ENCODE measurements at places on chromosomes 7 and 10.

DNA sequence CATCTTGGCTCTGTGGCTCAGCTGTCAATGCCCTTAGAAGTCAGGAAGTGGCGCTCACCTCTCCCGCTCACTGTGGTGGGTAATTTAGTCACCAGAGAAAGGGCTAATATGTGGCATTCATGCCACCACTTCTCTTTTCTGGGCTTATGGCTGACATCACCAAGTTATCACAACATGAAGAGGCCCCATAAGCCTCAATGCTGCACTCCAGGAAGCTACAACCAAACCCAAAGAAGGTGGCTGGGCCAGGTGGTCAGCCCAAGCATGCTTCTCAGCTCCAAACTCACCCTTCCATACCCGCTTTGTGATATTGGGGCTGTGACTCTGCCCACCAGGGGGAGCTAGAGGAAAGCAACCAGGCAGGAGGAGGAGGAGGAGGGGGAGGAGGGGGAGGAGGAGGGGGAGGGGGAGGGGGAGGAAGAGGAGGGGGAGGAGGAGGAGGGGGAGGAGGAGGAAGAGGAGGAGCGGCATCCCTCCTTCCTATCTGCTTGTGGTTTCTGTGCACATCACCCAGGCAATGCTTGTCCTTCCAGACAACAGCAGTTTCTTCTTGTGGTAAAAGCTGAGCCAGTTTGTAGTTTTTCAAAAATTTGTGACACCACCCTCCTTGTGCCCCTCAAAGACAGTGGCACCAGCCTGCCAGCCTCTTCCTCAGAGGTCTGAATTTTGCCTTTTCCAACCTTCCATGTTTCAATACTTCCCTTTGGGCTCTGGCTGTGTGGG is 42.1 kb downstream of the CYP26A1 start:
- DNase-seq: peak; percentile 90

GRCh38 chr7:114647518-114647917 is 232.9 kb downstream of the FOXP2 start:
- DNase-seq: no peak

DNA sequence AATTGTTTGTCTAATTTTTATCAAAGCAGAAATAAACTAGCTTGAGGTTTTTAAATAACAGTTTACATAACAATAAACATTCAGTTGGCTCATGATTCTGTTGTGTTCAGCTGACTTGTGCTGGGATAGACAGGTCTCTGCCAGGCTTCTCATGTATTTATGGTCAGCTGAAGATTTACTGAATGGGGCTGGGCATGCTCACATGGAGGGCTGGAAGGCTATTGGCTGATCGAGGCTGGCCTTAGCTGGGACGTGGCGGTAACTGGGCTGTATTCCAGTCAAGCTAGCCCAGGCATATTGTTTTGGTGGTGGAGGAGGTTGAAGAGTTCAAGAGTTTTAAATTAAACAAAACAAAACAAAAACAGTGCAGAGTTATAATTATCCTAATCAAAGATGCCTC is 251.0 kb upstream of the MTPN start:
- no peak for DNase-seq

GRCh38 chr7:142455392-142455791 is 197.5 kb upstream of the PRSS58 start:
- no peak for DNase-seq

GRCh38 chr10:31650010-31650409 is 278.6 kb downstream of the ARHGAP12 start:
- DNase-seq: no peak

GRCh38 chr10:43273997-43274396 is 7.1 kb upstream of the RASGEF1A start:
- DNase-seq: no peak

DNA sequence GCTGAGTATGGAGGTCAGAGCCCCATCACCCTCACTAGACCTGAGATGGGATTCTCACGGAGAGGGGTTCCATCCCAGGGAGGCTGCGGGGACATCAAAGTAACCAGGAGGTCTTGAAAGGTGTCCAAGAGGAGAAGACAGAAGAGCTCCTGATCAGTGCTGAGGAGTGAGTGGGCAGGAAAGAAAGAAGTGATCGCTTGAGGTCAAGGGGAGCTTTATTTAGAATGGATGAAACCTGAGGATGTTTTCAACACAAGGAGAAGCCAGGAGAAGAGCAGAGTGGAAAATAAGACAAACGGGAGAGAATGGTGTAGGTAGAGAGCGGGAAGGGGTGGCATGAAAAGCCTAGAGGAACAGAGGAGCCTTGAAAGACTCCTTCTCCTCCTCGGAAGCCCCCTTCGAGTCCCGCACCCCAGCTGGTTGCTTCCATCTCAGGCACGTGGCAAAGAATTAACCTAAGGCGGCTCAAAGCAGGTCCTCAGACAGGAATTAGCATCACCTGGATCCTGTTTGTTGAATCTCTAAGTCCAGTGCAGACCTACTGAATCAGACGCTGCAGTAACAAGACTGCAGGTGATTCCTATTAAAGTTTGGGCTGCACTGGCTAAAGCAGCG is 5.8 kb downstream of the SVIL start:
- no peak for DNase-seq

DNA sequence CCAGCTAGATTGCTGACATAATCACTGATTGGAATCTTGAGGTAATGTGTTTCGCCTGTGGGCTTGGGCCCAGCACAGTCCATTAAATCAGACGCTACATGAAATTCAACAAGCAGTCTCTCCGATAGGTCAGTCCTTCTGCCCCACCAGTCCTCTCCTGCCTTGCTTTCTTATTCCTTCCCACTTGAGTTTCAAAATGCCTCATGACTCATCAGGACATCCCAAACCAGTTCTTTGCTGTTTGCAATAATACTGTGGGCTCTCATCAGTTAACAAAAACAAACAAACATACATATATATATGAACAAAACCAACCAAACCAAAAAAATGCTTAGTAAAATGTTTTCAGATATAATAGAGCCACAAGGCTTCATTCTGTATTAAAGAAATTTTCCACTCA is 599.0 kb downstream of the SORCS1 start:
- DNase-seq: no peak

DNA sequence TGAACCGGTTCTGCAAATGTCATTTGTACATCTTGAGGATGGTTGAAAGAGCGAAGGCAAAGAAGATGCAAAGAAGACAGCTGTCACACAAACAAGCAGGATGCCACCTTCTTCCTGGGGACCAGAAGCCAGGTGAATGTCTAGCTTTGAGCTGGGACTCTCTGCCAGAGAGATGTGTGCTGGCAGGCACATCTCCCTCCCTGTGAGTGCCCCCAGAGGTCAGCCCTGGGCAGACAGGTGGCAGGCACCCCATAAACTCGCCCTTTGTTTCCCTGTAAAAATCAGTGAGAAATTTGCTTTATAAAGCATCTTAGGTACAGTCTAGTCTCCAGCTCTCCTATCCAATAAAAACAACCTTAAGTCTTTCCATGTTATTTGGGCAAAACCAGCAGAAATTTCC is 2.6 kb upstream of the TCERG1L start:
- no peak for DNase-seq

DNA sequence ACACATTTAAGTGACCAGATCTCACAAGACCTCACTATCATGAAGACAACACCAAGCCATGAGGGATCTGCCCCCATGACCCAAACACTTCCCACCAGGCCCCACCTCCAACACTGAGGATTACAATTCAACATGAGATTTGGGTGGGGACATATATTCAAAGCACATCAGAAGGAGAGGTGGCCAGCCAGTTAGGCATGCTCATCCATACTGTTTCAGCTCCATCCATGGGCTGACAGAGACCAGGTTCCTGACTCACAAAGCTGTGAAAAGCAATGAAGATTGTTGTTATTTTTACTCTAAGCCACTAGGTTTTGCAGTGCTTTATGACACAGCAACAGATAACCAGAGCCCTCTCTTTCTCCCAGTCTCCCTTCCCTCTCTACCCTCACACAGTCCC is 36.0 kb downstream of the C10orf71 start:
- DNase-seq: no peak

- DNase-seq: no peak
Observed at GRCh38 chr10:117464176-117464575, 78.4 kb upstream of the EMX2 start.

DNA sequence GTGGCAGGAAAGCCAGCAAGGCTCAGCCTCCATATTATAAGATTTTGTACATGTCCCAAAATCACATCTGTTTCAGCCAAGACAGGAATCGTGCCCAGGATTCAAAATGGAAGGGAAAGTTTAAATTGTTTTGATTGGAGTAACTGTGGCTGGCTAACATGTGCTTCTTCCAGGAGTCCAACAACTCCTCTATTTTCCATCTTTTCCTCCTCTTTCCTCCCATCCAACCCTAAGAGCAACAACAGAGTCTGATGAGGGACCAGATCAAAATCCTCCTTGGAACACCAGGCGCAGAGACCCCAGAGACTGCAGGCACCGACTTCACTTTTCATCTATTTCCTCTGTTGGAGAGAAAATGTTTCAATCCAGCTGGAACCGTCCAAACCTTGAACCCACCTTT is 36.0 kb upstream of the SVIL start:
- no peak for DNase-seq

- DNase-seq: no peak
Observed at GRCh38 chr10:120917521-120918250, 66.5 kb downstream of the WDR11 start.

DNA sequence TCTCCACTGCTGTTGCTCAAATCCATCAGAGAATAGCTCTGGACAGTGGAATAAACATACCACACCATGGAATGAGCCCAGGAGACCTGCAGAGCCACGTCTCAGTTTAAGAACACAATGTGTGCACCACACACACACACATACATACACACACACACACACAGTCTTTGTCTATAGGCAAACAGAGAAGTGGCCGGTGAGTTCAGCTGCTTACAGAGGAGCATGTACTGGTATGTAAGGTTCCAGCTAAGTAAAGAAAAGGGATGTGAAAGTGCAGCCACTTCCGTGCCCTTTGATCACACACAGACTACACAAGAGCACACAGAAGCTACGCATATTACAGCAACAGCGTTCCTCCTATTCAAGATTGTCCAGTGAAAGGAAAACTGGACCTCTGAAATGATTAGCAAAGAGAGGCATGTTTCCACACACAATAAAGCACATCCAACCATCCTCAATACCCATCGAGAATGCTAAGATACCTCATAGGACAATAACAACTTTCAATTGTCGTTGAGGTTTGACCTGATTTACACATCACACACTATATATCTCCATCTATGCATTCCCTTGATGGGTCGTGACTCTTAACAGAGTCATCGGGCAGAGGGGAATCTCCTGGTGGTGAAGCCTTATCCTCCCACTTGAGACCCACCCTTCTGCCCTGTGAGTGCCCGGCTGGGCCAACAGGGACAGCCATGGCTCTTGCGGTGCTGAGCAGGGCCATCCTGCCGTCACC is 23.6 kb downstream of the SLC35B4 start:
- DNase-seq: peak; percentile 98

DNA sequence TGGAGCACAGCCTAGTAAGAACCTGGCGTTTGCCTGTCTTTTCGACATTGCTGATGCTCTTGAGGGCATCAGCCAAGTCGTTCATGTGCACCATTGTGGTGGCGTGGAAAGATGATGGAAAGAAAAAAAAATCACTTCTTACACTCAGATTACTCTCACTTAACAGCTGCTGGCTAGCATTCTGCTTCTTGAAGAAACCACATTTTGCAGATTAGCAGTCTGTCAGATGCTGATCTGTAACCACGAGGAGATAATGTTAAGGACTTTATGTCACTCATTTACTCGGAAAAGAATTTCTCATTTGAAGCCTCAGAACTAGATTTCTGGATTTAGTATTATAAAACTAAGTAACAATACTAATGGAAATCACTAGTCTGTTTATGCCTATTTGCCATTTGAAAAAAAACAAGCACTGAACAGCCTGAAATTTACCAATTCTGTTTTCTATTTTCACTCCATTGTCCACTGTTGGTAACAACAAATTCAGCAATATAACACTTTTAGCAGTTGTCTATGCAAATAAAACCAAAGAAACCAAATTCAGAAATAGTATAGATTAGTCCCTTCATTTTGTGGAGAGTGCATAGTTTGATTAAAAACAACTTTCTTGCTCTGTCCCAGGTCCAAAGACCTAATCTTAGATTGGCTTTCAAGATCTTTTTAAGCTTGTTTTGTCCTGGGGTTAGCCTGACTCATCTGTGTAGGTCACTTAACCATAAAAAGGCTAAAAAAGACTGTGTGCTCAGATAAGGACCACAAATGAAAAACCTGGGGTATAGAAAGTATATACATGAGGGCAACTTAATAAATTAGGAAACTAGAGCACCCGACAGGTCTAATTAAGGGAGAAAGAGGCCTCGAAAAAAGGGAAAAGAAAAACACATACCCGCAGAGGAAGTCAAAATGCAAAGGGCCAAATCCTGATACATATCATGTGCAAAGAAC is 67.5 kb downstream of the NT5C2 start:
- DNase-seq: no peak

Data from MV-4-11 (cell line).